NCI-H1105 (cell line): ENCODE measurements at places on chromosomes 16 and 17.
A peak's percentile ranks its signal among the peaks of the same experiment; 100 is the strongest.

DNA sequence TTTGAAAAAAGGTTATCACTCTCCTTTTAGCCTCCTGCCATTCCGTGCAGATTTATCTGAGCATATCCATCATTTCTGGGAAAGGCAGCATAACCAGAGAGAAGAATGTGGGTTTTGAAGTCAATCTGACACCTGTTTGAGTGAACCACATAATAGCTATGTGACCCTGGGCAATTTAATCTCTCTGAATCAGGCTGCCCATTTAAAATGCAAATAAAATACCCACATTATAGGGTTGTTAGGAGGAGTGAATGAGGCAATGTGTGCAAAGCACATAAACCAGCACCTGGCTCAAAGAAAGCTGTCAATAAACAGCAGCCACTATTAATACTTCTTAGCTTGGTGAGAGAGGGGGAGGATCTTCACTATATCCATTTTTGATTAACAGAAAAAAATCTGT lies 88.0 kb downstream of the CACNG1 start:
- peak; percentile 41 for DNase-seq

- DNase-seq: no peak
Observed at GRCh38 chr16:63289834-63290460, 1253.7 kb upstream of the CDH8 start.

GRCh38 chr17:17377071-17377967 lies 74.1 kb downstream of the NT5M start:
- DNase-seq: no peak

- DNase-seq: no peak
Observed at GRCh38 chr16:88358023-88358420, 24.7 kb upstream of the ZNF469 start.

DNA sequence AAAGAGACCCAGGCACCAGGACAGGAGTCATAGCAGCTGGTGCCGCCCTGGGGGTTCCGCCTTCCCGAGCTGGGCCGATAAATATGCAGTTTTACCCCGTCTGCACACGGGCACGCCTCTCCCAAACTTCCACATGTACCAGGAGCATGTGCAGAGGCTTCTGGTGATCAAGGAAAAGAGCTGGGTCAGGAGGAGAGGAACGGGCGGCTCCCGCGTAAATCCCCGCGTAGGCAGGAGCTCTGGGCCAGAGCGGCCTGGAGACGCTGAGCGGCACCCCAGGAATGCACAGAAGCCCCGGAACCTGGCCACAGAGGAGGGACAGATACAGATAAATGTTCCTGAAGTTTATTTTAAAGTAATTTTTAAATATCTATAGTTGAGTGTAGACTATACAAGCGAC lies 46.6 kb upstream of the METRNL start:
- no peak for DNase-seq

GRCh38 chr16:51818342-51818944 lies 667.4 kb upstream of the SALL1 start:
- peak; percentile 26 for DNase-seq

DNA sequence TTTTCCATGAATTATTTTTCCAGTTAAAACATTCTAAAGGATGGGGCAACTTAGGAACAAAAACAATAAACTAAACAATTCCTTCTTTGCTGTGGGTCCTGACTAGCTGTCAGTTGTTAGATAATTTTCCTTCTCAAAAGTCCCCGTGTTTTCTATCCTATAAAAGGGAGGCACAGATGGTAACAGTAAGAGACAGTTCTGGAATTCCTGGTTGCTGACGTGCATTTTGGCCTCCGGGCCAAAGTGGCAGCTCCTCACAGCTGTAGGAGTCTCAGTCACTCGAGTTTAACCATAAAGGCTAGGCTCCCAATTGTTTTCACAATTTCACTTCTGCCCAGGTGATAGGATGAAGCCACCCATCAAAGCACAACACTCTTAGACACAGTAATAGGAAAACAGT lies 77.0 kb upstream of the ZNF423 start:
- no peak for DNase-seq

DNA sequence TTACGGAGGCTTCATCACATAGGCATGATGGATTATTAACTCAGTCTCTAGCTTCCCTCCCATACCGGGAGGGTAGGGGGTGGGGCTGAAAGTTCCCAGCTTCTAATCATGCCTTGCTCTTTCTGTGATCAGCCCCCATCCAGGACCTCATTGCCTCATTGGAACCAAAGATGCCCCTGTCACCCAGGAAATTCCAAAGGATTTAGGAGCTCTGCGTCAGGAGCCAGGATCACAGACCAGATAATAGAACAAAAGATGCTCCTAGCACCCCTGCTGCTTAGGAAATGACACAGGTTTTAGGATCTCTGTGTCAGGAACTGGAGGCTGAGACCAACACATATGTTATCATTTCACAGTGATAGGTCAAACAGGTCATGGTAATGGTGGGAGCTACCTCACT lies 9.7 kb downstream of the USB1 start:
- no peak for DNase-seq

DNA sequence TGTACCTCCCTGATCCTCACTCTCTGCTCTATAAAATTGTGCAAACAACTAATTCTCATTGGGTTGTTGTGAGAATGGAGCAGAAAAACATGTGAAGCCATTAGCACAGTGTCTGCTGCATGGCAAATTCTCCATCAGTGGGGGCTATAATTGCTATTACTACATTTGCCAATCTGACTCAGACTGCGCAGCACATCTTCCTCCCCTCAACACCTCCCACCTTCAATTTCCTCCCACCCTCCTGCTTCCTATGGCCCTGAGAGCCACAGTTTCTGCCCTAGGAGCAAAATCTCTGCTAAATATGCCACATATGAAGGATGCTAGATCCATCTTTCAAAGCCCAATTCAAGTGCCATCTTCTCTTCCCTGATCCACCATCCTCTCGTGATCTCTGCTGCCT lies 37.0 kb downstream of the ABCC12 start:
- no peak for DNase-seq

- DNase-seq: no peak
Observed at GRCh38 chr17:10270258-10270657, 71.9 kb upstream of the GAS7 start.

DNA sequence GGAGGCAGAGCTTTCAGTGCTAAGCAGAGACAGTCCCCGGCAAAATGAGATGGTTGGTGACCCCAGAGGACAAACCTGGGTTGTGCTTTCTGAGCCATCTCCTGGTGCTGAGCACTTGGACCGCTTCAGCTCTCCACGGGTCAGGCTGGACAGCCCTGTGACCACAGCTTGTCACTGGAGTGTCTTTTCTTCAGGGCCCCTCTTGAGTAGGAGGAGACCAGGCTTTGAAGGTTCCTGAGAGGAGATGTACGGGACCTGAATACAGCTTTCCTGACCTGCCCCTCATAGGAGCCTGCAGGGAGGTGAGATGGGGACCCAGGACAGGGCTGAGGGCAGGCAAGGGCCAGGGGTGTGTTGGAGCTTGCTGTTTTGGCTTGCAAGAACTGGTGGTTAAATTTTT lies 17.8 kb upstream of the ADGRG1 start:
- DNase-seq: no peak

DNA sequence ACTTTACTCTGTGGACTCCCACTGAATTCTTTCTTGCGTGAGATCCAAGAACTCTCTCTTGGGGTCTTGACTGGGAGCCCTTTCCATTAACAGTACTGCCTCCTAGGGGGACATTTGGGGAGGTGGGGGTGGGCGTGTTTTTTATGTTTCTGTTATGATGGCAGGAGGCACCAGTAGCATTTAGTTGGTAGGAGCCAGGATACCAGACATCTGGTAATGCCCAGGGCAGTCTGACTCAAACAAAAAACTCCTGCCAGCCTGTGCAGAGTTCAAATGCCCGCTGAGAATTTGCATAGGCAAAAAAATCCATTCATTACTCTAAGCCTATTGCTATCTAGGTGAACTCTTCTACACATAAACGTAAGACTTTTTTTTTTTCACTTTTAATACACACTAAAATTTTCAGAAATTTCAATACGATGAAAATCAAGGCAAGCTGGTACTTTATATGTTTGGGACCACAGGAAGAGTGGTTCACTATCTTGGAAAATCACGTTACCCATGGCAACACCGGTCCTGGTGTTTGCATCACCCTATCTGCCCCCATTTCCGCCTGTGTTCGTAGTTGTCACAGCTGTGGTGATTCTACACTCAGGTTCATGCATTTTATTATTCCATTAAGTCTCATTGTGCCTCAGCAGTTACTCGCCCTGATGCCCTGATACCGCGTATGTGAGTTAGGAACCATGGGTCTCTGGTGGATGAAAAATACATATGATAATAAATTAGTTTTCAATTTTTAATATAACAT lies 121.1 kb upstream of the XYLT1 start:
- no peak for DNase-seq

DNA sequence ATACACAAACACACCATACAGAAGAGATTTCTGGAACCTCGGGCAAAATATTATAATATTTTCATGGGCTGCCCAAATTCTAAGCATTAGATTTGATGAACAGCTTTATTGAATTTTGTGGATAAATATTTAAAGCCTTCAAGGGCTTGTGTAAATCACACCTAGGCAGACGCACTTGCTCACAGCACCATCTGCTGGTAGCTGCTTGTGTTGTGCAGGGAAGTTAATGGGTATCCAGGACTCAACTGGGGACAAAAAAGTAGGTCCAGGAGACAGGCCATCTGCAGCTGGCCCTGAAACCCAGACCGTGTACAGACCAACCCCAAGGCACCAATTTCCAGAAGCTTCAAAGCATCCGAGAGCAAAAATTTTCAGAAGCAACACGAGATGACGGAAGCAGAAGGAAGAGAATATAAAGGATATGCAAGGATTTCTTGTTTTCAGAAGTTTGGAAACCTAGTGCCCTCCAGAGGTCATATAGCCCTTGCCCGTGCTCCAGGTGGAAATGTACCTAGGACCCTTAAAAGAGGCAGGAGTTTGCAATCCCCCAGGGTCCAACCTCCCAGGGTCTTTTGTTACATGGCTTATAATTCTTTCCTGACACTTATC lies 140.0 kb downstream of the CHD9NB start:
- DNase-seq: peak; percentile 70

DNA sequence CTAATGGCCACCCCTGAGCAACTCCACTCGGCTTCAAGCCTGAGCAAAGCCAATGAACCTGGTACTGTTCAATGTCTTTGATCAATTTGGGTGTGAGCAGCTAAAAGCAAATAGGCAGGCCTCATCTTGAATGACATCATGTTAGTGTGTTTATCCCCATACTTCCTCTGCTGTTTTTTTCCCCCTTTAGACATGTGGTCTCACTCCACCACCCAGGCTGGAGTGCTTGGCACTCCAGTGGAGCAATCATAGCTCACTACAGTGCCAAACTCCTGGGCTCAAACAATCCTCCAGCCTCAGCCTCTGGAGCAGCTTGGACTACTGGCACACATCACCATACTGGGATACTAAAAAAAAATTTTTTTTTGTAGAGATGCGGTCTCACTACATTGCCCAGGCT lies 75.4 kb downstream of the ARHGAP17 start:
- no peak for DNase-seq

DNA sequence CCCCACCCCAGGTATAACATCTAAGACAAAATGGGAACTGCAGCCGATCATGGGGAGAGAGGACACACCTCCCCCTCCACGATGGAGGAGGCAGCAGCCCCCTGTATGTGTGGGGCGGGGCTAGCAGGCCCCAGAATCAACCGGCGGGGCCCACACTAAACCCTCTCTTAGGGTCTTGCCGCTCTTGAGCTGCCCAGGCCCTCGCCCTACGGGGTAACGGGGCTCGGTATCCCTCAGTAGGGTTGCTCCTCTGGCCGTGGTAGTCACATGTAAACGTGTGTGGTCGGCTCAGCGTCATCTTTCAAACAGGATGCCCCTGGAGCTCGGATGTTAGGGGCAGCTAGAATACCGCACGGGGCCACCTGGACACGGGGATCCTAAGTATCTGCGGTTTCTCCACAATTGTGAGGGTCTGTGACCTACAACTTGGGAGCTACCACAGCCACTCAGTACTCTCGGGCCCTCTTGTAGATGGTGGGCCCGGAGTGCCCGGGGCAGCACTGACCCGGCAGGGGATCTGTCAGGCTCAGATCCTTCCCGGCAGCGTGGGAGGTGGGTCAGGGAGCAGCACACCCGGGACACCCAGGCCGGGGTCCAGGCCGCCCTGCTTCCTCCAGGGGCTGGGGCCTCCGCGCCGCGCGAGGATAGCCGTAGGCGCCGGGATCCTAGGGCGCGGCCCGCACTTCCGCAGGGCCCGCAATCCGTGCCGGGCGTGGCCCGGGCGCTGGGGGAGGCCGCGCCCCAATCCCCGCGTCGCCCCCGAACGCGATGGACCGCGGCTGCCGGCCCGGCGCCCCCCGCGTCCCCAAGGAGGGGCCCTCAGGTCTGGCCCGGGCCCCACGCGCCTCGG lies 781 bp downstream of the ARHGDIA start:
- DNase-seq: no peak

- DNase-seq: no peak
Observed at GRCh38 chr16:78310990-78311561, 211.6 kb downstream of the WWOX start.

DNA sequence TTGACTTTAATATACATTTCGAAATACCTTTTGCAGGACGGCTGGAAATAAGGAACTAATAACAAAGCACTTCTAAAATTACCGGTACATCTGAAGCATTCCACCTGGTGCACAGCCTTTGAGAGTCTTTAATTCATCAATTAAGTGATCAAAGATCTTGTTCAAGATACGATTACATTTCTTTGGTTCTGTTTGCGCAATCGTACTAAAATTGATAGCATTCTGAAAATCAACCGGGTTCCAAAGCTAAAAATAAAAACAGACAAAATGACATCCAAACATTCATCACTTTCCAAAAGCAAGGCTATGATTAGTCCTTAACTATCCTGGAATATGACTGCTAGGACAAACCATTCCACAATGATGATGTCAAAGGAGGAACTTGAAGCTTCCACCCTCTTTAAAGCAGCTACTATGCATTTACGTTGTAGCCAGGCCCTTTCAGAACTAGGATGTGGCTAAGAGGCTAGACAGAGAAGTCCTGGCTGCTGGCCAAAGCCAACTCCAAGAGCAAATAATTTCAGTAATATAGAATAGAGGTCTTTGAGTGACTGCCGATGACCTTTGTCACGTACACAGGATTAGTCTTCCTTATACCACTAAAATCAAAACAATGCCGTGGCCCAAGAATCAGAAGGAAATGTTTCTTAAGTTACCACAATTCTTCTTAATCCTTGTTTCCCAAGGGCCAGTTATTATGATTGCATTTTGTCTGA lies 299.8 kb upstream of the PSMD7 start:
- no peak for DNase-seq

- DNase-seq: no peak
Observed at GRCh38 chr16:72889616-72890582, 158.0 kb downstream of the ZFHX3 start.

DNA sequence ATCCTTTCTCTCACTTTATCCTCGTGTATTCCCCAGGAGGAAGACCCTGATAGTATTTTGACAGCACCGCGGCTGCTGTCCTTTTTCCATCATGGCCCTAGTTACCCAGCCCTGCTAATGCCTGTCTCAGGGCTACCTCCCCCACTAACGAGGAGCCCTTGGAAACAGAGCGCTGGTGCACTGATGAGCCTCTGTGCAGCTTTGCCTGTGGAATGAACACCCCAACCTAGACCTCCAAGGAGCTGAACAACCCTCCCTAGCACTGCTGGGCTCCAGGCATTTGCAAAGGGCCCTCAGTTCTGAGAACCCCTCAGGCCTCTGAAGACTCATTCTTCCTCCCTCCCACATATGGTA lies 23.3 kb upstream of the CCL1 start:
- DNase-seq: no peak
